ENCODE measurements at places on chromosomes 4 and X.
A peak's percentile ranks its signal among the peaks of the same experiment; 100 is the strongest.

GRCh38 chrX:7891928-7892327 lies 35.3 kb downstream of the PNPLA4 start:
- no peaks in the 10 kb centered on the region for H3K36me3 ChIP-seq
- H3K27ac ChIP-seq, result no peak overlapping the region
- no peaks in the 10 kb centered on the region for H3K27me3 ChIP-seq

DNA sequence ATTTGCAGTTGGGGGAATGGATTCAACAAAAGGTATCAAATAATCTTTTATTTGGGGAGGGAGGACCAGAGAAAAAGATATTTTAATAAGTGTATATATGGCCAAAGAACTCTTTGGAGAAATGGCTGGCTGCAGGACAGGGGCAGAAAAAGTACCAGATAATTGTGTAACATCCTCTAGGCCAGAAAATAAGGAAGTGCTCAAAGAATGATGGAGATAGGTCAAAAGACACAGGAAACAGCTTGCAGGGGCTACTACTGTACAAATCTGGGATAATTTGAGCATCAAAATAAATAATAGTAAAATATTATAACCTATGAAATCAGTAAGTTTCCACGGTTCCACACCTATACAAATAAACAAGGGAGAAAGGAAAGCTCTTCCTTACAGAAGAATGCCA lies 34.8 kb downstream of the KLHL5 start:
- no peaks in the 10 kb centered on the region for H3K36me3 ChIP-seq
- H3K4me1 ChIP-seq, result peaks cover 4% of the 10 kb centered on the region
- no peaks in the 10 kb centered on the region for H3K27me3 ChIP-seq
- peak; percentile 36 for DNase-seq

DNA sequence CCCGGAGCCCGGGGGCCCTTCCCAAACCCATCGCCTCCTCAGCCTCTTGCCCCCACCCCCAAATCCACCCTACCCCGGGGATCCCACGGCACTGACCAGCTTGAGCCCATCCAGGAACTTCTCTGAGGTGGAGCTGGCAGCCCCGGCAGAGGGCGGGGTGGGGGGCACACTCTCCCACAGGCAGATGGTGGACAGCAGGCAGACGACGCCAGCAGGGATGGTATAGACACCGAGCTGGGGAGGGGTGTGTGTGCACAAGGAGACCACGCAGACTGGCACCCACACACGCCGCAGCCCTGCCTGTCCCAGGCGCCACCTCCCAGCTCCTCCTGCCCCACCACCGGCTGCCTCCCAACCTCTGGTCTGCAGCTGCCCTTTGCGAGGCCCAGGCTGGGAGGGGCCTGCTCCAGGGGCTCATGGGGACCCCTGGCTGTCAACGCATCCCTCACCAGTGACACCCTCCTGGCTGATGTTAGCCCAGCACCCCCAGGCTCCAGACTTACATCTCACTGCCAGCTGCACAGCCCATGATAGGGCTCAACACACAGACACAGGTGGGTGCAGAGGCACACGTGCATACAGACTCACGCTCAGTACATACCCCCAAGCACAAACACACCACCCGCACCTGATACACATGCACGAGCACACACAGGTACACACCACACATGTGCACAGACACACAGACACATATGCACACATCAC lies 4.2 kb downstream of the SLC49A3 start:
- DNase-seq, result no peak
- H3K27me3 ChIP-seq, result no peaks in the 10 kb centered on the region
- H3K4me3 ChIP-seq, result no peak overlapping the region

- H3K27me3 ChIP-seq, result no peaks in the 10 kb centered on the region
- H3K4me3 ChIP-seq, result no peak overlapping the region
- H3K36me3 ChIP-seq, result peaks cover 4% of the 10 kb centered on the region
- DNase-seq, result no peak
- peaks cover 33% of the 10 kb centered on the region for H3K4me1 ChIP-seq
Observed at GRCh38 chrX:48520455-48520854, 1.2 kb upstream of the EBP start.

DNA sequence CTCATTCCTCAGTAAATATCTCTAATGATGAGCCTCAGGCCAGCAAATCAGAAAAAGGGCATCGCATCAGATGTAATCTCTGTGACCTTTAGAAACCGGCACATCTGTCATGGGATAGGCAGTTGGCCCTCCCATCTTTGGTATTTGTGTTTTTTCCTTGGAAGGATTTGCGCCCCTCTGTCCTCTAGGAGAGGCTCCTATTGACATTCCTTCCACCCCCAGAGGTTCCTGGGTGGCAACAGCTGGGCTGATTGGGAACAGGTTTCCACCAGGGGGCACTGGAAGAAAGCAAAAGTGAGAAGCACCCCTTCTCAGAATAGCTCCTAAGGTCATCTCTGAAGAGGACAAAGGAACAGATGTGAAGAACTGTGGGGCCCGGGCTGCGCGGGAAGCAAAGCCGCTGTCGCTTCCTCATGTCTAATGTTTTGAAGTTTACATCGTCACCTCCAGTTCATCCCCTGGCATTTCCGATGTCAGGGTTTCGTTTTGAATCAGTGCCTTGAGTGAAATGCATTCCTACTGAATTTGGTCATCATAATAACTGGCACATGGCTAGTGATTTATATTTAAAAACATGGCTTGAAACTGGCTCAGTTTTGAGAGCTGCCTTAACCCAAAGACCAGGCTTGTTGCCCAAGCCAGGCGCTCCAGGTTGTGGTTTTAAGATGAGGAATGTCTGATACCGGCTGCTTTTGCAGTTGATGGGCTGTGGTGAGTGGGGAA lies 6.2 kb downstream of the TXK start:
- DNase-seq, result peak; percentile 54
- H3K4me1 ChIP-seq, result peaks cover 30% of the 10 kb centered on the region
- no peaks in the 10 kb centered on the region for H3K27me3 ChIP-seq
- no peak overlapping the region for H3K4me3 ChIP-seq
- peaks cover 5% of the 10 kb centered on the region for H3K36me3 ChIP-seq

DNA sequence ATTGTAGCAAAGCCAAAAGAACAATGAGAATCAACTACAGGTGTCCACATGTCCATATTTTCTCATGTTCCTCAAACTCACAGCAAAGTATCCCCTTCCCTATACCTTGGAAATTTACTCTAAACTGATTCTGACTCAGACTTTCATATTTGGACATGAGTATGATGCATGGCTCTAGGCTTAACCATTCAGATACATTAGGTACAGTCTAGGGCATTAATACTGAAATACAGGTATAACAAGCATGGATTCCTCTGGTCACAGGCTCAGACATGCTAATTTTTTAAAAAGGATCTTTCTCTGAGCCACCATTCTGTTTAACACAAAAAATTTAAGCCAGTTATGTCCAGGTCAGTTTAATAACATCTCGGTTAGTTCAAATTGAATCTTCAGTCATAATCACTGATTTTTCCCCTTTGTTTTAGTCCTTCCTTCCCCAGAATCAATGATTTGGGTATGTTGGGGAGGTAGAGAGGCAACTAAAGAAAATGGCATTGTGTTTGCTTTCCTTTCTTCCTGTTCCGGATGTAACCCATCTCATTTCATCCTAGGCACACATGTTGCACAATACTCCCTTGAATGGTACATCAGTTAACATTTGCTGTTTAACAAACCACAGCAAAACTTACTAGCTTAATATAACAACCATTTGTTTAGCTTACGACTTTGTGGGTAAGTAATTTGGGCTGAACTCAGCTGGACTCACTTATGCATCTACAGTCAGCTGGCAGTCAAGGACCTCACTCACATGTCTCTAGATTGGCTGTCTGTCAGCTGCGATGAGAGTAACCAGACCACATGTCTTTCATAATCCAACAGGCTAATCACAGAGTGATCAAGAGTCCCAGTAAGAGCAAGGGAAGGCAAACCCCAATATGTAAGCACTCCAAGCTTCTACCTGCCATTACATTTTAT lies 75.3 kb upstream of the GRIA3 start:
- H3K27ac ChIP-seq, result no peak overlapping the region
- H3K36me3 ChIP-seq, result no peaks in the 10 kb centered on the region
- H3K27me3 ChIP-seq, result no peaks in the 10 kb centered on the region
- no peaks in the 10 kb centered on the region for H3K4me1 ChIP-seq
- H3K4me3 ChIP-seq, result no peak overlapping the region

DNA sequence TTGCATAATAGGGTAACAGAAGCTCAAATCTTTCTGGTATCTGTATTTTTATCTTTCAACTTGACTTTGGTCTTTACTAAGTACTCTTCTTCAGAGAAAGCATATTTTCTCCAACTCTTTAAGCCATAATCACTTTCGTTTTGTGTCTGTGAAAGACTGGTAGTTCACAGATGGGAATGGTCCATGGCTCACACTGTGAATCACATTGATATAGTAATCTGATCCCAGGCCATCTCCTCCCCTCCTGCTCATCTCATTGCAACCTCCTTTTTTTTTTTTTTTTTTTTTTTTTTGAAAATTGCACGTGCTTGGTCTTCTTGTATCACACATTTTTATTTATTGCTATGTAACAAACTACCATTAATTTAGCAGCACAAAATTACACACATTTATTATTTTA lies 694.5 kb upstream of the SLIT2 start:
- no peak overlapping the region for H3K4me3 ChIP-seq
- no peak for DNase-seq
- H3K27me3 ChIP-seq, result no peaks in the 10 kb centered on the region
- H3K36me3 ChIP-seq, result no peaks in the 10 kb centered on the region
- no peak overlapping the region for H3K27ac ChIP-seq
- no peaks in the 10 kb centered on the region for H3K4me1 ChIP-seq

- H3K27me3 ChIP-seq, result no peaks in the 10 kb centered on the region
- H3K4me1 ChIP-seq, result no peaks in the 10 kb centered on the region
- no peaks in the 10 kb centered on the region for H3K36me3 ChIP-seq
- H3K27ac ChIP-seq, result no peak overlapping the region
- H3K4me3 ChIP-seq, result no peak overlapping the region
- DNase-seq, result no peak
Observed at GRCh38 chr4:27442146-27442545, 581.5 kb downstream of the STIM2 start.

DNA sequence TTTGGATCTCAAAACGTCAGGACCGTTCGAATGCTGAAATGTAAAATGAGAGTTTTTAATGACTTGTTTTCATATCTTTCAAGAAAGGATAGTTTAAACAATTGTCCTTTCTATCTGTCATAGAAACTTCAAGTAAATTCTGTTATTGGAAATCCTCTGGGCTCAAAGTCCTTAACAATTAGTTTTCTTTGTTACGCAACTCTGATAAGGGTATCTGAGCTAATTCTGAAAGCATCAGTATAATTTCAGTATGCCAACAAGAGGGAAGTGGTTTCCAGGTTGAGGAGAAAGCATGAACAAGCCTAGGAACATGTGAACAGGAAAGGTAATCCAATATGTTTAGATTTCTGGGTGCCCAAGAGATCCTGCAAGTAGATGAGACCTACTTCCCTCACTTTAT lies 22.0 kb downstream of the ADH7 start:
- no peak overlapping the region for H3K27ac ChIP-seq
- no peaks in the 10 kb centered on the region for H3K36me3 ChIP-seq
- DNase-seq, result no peak
- H3K4me3 ChIP-seq, result no peak overlapping the region
- H3K27me3 ChIP-seq, result no peaks in the 10 kb centered on the region

DNA sequence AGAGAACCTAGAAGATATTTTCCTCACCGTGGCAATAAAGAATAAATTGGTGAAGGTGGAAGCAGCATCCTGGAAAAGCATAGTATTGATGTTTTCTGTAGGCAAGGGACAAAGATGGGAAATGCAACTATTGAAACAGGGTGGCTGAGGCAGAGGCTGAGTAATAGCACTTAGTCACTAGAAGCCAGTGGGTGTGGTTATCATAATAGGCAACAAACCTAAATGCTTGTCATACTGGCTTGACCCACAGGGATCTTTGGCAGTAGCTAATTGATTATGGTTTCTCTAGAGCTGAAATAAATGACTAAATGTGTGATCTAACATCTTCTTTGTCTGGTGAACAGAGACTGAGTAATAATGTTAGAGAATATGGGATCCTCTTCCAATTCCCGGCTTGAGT lies 353.6 kb upstream of the RPS6KA3 start:
- no peak overlapping the region for H3K27ac ChIP-seq
- no peak overlapping the region for H3K4me3 ChIP-seq
- DNase-seq, result no peak
- H3K4me1 ChIP-seq, result no peaks in the 10 kb centered on the region

DNA sequence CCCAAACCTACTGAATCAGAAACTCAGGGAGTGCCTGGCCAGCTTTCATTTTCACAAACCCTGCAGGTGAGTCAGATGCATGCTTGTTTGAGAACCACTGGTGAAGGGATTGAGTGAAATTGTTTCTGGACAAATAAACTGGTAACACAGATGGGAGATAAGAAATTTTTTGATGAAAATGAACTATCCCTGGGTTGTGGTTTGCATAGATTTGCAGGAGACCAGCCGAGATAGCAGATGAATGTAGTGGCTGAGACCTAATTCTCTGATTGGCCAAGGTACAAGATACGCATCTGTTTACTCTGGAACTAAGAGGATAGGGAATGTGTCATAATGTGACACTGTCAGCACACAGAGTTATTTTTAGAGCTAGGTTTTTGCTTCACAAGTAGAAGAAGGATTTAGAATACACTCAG lies 117.8 kb upstream of the NOCT start:
- H3K27me3 ChIP-seq, result no peaks in the 10 kb centered on the region
- no peaks in the 10 kb centered on the region for H3K36me3 ChIP-seq
- H3K27ac ChIP-seq, result no peak overlapping the region

DNA sequence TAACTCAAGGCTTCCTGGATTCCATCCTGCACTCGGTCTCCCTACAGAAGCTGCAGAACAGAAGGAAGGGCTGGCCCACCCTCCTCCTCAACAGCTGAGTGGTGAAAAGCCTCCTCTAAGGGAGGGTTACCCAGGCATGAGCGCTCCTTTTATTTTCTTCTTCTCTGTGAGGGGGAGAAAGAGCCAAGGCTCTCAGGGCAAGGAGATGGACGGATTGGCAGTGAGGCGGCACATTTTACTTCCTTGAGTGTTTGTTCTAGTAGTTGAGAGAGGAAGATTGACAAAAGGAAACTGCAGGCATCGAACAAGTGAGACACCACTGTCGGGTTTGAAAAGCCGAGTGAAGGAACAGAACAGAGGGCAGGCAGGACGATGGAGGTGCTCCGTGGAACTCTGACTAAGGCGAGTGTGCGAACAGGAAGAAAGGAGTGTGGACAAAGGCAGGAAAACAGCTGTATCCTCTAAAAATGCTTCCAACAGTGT lies 38.4 kb upstream of the STS start:
- peak overlapping the region; percentile 7 for H3K4me3 ChIP-seq
- DNase-seq, result peak; percentile 48
- peaks cover 3% of the 10 kb centered on the region for H3K36me3 ChIP-seq
- no peaks in the 10 kb centered on the region for H3K27me3 ChIP-seq
- no peak overlapping the region for H3K27ac ChIP-seq

- no peak overlapping the region for H3K4me3 ChIP-seq
- no peak overlapping the region for H3K27ac ChIP-seq
- H3K36me3 ChIP-seq, result no peaks in the 10 kb centered on the region
Observed at GRCh38 chrX:123256378-123256777, 72.3 kb downstream of the GRIA3 start.
